Stimulated activated CD4-positive, alpha-beta T cell treated with anti-CD3 and anti-CD28 coated beads, Interleukin-4, amount 100 ng/mL, for 1 hour (primary cell): ENCODE measurements at places on chromosomes 12 and 14.
A peak's percentile ranks its signal among the peaks of the same experiment; 100 is the strongest.

DNA sequence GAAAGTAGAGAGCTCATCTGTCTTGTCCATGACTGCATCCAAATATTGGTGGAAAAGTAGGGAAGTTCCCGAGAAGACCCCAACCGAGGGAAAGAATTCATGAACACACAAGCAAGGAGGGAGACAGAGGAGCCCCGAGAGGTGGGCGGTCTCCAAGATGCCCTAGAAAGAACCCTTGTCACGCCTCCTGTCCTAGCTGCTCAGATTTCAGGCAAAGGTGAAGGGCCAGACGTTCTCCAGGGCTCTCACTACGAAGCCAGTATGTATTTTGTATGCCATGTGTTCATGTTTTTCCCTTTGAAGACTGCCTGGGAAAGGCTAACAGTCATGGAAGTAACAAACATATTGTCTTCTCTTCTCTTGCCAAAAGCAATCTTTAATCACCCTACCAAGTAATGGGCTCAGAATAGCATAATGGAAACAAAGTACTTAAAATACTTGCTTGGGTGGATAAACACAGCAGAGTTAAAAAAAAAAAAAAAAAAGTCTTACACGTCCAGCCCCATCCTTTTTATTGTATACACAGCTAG lies 99.2 kb upstream of the TBX3 start:
- no peak for DNase-seq

GRCh38 chr12:47237751-47238211 lies 158.0 kb upstream of the AMIGO2 start:
- DNase-seq: no peak

- no peak for DNase-seq
These were observed 17.0 kb downstream of the FGD6 start for GRCh38 chr12:95200128-95200894.

- DNase-seq: peak; percentile 19
These were observed at the start of gene BCL2L14 for GRCh38 chr12:12070674-12071656. BCL2L14 (plus strand) TSS chr12:12070939; CDS start chr12:12079306, 8,367 bp downstream.

DNA sequence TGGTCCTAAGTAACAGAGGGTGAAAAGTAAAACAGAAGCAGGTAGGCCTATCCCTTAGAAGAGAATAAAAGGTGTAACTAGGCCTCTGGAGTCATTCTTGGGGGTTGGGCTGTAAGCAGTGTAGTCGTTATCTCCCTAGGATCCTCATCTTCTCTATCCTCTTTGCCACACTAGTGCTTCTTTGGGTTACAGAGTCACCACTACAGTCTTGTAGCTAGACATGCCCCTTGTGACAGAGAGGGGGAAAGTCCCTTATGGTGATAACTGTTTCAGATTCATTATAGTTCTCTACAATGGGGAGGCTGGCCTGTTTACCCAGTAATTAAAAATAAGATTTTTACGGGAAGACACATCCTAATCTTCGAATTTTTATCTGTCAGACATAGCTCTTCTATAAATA lies 16.4 kb upstream of the SRP54 start:
- no peak for DNase-seq
